ENCODE measurements at places on chromosomes 12 and 14.

DNA sequence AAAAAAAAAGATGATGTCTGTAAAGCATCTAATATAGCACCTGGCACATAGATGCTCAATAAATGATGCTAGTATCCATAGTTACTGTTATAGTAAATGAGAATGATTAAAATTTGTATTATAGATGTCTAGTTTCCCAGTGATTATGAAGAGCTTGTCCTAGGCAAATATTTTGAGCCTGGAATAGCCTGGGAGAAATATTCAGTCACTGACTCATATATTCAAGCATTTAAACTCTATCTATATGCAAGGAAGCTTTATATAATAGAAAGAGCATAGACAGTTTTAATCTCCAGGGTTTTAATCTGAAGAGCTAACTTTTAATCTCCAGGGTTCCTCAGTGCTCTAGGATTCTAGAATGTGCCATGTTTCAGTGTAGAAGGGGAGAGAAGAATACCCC, 91.5 kb upstream of the VASH1 start:
- DNase-seq, result no peak

DNA sequence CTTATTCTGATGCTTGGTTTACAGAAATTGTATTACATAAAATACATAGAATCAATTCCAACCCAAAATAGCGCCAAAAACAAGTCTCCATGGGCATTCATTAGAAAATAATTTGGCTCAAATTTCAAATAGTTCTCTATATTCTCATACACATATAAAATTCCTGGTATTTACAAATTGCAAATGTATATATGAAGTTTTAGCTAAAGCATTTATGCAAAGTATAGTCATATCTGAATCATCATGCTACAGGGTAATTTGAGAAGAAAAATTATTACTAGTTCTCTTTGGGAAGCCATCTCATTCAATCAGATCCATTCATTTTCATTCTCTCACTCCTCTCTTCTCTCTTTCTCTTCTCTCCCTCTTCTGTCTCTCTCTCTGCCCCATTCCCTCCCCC, 257.8 kb downstream of the DPF3 start:
- DNase-seq, result no peak

GRCh38 chr14:94548999-94549985, 11.9 kb upstream of the SERPINA4 start:
- peak; percentile 28 for DNase-seq

DNA sequence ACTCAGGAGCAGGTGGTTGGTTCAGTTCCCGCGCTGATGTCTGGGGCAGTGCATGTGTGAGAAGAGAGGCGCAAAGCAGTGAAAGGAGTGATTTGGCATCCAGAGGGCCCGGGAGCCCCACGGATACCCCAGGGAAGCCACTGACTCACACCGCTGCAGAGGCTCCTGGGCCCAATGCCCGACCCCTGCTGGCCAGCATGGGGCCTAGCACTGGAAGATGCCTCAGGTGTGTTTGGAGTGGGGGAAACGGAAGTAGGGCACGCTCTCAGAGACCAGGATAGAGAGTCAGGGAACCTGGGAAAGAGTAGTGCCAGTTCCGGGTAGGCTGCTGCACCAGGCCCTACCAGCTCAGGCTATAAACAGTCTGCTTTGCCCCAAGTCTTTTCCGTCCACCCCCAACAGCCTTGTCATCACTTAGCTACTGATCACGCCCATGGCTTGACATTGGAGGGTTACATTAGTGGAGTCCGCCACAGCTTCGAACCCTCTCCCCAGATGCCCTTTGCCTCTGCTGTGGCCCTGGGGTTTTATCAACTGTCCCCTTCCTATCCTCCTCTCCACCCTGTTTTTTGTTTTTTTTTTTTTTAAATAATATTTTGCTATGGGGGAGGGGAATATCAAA, 9.5 kb upstream of the CSAD start:
- DNase-seq, result peak; percentile 60

GRCh38 chr12:1668833-1669543, 21.9 kb upstream of the ADIPOR2 start:
- DNase-seq, result peak; percentile 81

DNA sequence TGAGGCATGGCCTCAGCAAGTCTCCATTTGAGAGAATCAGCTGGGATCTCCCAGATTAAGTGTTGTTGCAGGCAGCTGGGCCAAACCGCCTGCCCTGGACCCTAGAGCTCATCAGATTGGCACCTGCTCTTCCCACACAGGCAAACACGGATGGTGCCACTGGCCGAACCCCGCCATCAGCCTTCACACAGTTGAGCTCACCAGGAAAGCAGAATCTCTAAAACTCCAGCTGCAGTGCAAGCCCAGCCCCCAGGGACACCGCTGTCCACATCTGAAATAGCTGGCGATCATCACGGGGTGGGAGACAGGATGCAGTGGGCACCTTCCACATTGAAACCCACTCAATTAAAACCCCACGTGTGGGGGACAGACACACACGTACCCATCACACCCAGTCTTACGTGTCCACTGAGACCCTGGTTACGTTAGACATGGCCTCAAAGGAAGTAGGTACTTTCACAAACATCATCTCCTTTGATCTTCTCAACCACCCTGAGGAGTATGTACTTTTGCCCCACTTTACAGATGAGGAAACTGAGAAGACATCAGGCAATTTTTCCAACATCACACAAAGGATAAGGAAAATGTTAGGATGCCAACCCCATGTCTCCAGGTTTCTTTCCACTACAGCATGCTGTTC, 88.8 kb downstream of the SINHCAF start:
- DNase-seq, result no peak

- DNase-seq, result no peak
These were observed 283.8 kb downstream of the MED13L start for GRCh38 chr12:115993737-115994136.

GRCh38 chr12:31965090-31965489, 5.9 kb downstream of the RESF1 start:
- DNase-seq, result no peak

DNA sequence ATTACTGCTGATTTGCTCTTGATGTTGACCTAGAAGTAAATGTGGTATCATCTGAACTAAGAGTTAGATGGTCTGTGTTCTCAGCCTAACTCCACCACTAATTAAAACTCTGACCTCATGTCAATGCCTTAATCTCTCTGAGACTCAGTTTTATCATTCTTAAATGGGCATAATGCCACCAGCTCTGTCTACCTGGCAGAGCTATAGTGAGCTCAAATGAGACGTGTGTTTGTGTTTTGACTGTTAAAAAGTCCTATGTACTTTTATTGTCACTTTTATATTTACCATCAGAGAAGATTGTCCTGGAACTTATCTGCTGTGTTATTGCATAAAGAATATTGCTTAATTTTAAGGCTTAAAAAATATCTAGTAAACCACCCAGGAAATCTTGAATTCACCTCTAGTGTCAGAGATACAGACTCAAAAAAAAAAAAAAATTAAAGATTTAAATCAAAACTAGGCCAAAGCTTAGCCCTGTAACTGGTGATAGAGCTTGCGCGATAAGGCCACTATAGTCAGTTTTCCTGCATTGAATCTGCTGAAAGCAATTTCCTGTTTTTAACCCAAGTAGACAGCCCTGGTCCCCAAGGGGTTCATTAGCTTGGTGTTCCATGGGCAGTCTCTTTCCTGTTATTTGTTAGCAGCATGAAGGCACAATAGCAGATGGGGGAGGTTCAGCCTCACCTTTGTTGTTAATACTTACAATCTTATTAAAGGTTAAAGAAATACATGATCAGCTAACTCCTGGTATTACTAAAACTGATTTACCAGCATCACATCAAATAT, 261.8 kb downstream of the ATP23 start:
- no peak for DNase-seq

GRCh38 chr12:55997535-55997859, 421 bp downstream of the SUOX start:
- DNase-seq, result no peak

DNA sequence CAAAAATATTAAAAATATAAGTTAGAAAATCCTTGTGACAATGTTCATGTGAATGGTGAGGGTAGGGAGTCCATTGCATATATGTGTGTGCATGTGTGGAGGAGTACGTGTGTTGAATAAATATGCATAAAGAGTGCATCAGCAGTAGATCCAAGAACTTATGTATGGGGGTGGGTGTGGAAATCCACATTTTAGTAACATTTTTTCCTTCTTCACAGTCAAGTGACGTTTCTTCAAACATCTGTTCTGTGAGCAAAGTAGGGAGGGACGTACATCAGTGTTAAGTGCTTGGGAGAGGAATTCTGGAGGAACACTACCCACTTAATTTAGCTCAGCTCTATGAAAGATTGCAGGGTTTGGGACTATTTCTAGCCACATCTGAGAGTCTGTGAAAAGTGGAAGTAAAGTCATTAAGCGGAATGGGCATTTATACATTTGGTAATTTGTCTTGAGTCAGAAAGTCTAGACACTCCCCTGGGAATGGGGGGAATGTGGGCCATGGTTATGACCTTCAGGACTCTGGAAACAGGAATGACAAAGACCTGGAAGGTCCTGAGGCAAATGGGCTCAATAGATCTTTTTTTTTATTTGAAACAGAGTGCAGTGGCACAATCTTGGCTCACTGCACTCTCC, 156.4 kb upstream of the PLXNC1 start:
- no peak for DNase-seq

DNA sequence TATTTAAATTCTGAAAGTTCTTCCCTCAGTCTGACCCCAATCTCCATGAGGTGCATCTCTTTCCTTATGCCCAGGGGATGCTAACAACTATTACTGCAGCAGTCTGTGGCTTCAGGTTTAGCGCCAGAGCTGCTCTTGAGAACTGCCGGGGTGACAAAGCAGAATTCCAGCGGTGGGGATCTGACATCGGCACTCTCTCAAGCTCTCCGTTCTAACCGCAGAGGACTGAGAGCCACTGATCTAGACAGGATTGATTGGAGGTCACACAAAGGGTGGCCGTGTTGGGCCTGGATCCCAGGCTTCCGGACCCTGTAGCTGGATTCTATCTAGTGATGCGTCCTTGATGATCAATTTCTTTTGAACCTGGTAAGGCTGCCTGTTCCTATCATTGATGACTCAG, 155.6 kb upstream of the TMEM132C start:
- DNase-seq, result no peak

DNA sequence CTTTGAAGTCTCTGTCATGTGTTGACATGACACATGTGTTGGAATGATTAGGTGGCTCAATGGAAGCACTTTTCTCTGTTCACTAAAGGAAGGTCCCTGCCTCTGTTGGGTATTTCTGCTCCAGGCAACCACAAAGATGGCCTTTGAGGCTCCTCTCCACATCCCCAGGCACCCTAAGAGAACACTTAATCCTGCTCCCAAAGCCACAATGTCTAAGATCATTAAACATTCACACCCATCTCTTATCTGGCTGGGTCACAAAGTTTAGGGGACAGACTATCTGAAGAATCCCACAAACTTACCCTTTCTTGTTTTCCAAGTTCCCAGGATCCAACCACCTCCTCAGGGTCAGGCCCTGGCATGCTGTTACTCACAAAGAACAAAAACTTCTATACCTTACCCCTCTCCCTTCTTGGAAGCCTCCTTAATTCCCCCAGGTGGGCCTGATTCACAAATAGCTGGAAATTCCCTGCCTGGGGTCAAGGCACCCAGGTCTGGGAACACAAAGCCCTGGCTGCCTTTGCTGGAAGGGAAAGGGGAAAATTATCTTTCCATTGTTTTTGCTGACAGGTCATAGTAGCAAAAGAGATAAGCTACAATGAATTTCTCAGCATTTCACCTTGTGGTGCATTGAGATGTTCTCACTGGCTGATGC, 333.7 kb downstream of the PCNX1 start:
- DNase-seq, result no peak
